Eye (tissue), 1 donor: ENCODE measurements at places on chromosomes 5 and 9.

DNA sequence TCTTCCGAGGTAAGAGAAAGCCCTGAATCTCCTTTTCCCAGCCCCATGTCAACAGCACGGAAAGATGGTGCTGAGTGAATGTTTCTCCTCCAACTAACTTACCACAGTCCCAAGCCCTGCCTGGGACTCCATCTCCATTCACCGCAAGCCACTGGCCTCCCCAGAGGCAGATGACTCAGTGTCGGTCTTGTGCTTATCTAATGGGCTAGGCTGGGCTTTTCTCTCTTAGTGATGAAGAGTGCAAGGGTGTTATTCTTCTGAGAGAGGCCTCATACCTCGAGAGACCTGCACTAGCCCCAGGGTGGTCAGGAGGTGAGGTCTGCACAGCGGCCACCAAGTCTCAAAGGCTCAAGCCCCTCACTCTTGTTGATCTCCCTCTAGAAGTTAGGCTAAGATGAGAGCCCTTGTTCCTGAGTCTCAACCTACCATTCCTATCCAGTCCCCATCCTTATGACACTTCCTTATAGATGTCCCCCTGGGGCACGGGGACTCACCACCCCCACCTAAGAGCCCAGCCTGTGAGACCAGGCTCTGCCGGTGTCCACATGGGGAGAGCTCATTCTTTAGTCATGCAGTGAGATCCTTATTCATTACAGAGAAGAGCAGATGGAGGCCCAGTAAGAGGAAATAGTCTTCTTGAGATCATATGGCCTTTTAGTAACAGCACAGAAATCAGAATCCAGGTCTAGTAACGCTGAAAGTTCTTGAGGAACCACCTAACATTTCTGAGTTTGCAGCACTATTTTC, 127.0 kb downstream of the SAXO1 start:
- no peak for DNase-seq

DNA sequence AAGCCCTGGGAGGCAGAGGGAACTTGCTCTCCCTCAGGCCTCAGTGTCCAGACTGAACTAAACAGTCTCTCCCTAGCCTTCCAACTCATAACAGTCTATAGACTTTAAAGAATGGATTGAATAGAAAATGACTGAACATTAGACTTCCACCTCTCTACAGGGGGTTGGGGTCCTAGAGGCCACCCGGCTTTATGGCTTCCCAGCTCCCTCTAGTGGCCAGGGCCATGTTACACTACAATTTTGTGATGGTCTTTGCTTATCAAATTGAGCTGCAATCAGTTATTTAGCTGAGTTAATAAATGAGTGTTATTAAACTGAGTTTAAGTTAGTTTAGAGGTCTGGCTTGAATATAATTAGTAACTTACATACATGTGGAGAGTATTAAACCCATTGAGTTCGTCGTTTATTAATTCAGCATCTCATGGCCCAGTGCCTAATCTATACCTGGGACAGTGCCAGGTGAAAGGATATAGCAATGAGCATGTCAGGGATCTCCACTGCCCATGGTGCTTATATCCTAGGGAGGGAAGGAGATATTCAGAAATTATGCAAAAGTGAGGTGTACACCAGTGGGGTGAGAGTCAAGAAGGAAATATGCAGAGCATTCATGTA, 105.2 kb downstream of the SH3TC2 start:
- peak; percentile 57 for DNase-seq

DNA sequence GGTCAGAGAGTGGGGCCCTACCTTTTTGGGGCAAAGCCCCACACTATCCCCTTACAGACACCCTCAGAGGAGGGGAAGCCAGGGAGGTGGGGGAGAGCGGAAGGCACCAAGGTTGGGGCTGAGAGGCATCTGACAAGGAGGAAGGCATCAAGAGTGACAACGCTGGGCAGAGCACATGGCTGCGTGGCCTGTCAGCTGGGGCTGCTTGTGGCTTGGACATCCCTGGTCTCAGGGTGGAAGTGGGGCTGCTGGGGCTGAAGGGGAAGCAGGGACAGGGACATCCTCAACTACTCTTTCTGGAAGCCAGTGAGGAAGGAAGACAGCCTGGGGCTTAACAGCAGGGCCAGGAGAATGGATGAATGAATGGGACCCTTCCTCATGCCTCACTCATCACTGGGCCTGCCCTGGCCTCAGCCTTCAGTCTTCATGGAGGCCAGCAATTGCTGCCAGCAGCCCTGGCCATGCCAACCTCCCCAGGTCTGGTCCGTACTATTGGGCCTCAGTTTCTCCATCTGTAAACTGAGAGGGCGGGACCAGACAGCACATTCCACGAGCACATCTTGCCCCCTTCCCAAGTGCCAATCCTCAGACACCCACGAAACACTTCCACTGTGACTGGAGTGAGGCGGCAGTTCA, 993 bp upstream of the RALGDS start:
- peak; percentile 29 for DNase-seq

DNA sequence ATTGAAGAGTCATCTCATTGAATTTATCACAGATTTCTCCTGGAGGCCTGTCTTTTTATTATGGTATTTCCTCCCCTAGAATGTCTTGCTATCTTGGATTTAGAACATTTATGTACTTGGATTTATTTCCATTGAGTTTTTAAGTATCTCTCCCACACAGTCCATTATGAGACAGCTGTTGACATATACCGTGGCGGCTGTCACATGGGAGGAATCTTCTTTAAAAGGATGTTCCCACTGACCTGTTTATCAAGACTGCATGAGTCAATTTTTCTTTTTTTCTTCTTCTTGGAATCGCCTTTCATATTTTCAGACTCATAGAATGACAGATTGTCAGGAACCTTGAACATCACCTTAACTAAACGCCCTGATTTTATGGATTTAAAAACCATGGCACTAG, 2.9 kb upstream of the CAVIN4 start:
- no peak for DNase-seq

- no peak for DNase-seq
These were observed 761 bp upstream of the DNAJC25 start for GRCh38 chr9:111630182-111630963.

- DNase-seq: no peak
These were observed 85.1 kb downstream of the SAXO1 start for GRCh38 chr9:18947892-18948339.

GRCh38 chr5:157294407-157295091, 28.6 kb downstream of the CYFIP2 start:
- DNase-seq: no peak

GRCh38 chr9:83935276-83935935, 14.2 kb upstream of the KIF27 start:
- peak; percentile 26 for DNase-seq

DNA sequence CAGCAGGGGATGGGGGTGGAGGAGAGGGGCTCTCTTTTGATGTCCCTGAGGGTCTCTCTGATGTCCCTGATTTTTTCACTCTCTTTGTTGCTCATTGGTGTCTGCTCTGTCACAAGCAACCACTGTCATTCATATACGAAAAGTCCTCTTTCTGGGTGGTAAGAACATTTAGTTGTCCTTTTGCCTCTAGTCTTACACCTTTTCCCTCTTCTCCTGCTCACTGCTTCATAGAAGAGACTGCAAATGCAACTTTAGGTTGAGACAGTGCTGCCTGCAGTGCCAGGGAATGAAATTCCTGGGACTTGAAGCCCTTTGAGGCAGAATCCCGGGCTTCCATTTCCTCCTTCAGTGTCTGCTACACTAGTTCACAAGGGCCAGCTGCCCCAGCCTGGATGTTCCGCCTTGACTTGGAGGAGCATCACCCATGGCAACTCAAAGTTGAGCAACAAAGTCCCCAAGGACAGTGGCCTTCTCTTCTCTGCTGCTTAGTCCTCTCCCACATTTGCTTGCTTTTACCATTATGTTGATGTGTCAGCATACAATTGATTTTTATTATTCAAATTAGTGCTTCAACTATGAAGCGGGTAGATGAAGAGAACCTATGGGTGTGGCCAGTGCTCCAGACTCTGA, 94.7 kb upstream of the RUSC2 start:
- no peak for DNase-seq

DNA sequence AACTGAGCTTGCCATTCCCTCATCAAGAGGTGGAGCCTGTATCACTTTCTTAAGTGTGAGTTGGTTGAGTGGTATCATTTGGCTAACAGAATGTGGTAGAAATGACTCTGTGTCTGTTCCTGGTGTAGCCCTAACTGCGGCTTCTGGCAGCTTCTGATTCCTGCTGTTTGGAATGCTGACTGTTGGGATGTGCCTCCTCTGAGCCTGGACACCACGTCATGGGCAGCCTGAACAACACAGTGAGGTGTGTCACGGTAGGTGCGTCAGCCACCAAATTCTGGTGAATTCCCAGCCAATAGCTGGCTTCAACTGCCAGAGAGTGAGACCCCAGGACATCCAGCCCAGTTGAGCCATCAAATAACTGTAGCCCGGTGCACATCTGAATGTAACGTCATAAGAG, 6.1 kb upstream of the C9orf152 start:
- DNase-seq: no peak

GRCh38 chr5:108124596-108124995, 257.3 kb downstream of the FBXL17 start:
- DNase-seq: no peak

GRCh38 chr5:144040615-144041305, 129.7 kb downstream of the YIPF5 start:
- no peak for DNase-seq

DNA sequence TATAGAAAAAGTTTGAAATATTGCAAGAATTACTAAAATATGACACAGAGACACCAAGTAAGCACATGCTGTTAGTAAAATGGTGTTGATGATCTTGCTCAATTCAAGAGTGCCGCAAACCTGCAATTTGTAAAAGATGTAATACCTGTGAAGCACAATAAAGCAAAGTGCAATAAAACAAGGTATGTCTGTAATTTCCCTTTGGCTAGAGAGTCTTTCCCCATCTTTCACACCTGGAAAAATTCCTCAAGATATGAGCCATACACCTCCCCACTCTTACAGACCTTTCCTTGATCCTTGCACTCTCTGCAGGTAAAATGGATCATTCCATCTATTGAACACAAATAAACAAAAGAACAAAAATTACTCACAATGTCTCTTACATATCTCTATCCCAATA, 597.8 kb downstream of the EFNA5 start:
- DNase-seq: no peak

- DNase-seq: no peak
These were observed 1.0 kb downstream of the BRIX1 start for GRCh38 chr5:34916518-34916917.

DNA sequence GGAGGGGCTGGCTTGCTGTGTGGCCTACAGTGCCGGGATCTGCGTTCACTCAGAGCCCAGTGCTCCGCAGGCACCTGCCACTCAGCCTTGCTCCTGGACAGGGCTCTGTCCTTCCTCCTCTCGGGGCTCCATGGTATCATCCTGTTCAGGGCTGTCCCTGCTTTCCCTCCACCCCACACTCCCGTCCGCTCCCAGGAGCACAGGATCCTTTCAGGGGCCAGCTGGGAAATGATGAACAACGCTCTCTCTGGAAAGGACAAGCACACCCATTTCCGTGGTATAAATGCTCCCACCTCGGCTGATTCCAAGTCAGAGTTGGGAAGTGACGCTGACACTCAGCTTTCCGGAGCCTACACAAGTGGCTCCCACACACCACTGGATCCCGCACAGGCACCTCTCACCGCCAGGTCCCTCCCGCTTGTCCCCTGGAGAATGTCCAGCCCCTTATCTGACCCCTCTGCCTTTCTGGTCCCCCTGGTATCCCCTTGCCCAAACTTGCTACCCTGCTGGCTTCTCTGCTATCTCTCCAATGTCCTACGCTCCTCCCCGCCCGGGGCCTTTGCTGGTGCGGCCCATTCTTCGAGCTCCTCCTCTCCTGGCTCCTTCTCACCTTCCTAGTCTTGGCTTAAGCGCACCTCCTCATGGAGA, 21.3 kb downstream of the HMCN2 start:
- DNase-seq: no peak

- no peak for DNase-seq
These were observed 311.2 kb upstream of the PIK3R1 start for GRCh38 chr5:67904366-67904765.

GRCh38 chr5:89721353-89721752, 688.2 kb downstream of the CETN3 start:
- peak; percentile 37 for DNase-seq

GRCh38 chr9:98401140-98402018, 145.9 kb upstream of the TBC1D2 start:
- DNase-seq: peak; percentile 45

GRCh38 chr9:78298046-78298765, 1.3 kb downstream of the PSAT1 start:
- peak; percentile 59 for DNase-seq

GRCh38 chr5:97422678-97423077, 239.6 kb upstream of the RIOK2 start:
- DNase-seq: no peak

GRCh38 chr9:99873531-99873930, 32.9 kb upstream of the STX17 start:
- DNase-seq: no peak

DNA sequence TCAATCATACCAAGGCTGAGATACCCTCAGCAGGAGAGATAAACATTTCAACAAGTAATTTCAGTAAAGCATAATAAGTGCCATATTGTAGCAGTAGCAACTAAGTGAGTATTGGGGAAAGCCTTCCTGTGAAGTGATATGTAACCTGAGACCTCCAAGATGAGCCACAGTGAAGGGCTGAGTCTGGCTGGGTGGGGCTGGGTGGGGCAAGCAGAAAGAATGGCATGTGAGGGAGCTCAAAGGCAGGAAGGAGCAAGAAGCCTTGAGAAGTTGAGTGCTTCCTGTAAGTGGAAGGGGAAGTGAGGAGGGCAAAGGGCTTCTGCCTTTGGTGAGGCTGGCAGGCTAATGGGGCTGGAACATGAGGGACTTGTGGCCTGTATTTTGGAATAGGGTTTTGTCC, 19.7 kb upstream of the ASTN2 start:
- no peak for DNase-seq

- no peak for DNase-seq
These were observed 535.8 kb downstream of the SEMA5A start for GRCh38 chr5:9009931-9010651.

GRCh38 chr5:32095261-32095671, 78.9 kb downstream of the GOLPH3 start:
- DNase-seq: peak; percentile 18

- no peak for DNase-seq
These were observed 131.1 kb downstream of the PAX5 start for GRCh38 chr9:36902861-36903524.

DNA sequence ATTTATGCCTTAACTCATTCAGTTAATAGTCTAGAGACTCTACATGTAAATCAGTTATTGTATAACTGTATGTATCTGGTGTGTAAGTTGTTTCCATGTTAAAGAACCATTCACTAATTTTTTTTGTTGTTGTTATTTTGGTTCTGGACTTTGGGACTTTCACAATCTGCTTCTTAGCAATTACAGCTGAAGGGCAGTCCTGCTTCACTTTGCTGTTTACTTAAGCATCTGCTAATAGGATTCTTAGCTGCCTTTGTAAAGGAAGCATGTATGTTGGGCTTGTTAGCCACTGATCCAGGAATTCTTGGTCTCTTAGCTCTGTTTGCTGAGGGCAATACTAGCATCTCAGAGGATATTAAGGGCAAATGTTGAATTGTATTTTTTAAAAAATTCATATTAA, 97.0 kb downstream of the FOCAD start:
- DNase-seq: peak; percentile 19

- no peak for DNase-seq
These were observed 27.6 kb downstream of the ALDH1A1 start for GRCh38 chr9:72925126-72925789.
